ENCODE measurements at places on chromosomes 2 and 18.

DNA sequence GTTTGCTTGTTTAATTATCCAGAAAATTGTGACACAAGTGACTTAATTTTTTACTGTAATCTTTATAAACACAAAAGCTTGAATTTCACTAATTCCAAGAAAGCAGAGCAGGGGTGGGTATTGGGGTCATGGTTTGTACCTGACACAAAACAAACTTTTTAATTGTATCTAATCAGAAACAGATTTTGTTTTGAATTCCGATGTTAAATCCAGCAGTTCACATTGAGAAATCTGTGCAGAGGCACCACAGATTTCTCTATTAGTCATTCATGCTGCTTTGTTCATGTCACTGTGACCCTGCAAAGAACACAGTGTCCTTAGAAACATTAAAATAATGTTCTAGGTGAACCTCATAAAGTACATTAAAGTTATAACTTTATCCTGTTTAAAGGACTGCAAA lies 443.4 kb downstream of the NYAP2 start:
- no peak for DNase-seq

GRCh38 chr2:3148716-3149115 lies 228.9 kb downstream of the EIPR1 start:
- no peak for DNase-seq

GRCh38 chr2:128615571-128615970 lies 296.9 kb upstream of the HS6ST1 start:
- no peak for DNase-seq

DNA sequence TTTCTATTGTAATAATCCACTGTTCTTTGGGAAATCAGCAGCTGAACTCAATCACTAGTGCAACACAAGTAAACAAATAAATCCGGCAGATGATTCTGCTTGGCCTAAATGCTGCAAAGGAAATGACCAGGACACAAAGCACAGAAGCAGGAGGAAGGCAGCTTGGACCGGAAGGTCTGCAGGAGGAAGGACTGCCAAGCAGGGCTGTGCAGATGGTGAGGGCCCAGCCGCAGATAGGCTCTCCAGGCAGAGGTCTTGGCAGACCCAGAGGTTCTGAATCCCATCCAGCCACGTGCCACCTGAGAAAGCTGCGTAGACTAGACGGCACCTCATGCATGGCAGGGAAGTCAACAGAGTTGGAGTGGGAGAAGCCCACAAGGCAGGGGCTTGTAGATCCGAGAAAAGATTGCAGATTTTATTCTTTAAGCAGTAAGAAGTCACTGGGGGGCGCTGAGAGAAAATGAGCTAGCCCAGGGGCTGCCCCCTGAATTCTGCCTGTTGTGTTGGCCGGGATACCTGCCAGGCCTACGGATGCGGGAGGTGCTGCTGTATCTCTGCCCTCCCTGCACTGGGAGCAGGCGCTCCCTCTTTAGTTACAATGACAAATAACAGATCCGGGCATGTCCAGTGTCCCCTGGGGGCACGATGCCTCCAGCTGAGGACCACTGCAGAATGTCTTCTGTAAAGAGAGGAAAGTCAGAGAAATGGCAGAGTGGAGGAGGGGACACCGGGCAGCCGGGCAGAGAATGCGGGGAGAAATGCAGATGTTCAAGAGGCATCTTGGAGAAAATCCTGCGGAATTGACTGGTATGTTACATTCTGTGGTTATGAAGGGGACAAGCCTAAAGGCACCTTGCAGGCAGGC lies 153.5 kb downstream of the PXDN start:
- no peak for DNase-seq

DNA sequence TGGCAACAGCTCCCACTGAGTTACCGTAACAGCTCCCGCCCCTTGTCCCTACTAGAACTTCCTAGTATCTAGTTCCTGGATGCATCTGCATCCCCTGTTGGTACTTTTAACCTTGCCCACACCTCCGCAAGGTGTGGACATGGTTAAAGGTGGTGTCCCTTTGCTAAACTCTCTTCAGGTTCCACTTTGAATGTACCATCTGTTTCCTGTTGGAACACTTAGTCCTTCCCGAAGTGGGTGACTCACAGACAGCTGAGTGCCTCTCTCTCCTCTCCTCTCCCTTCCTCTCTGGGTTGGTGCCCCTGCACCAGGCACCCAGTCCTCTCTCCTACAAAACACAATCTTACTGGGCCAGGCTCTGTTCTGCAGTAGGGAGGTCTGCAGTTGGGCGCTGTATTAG lies 19.6 kb upstream of the REL start:
- no peak for DNase-seq

DNA sequence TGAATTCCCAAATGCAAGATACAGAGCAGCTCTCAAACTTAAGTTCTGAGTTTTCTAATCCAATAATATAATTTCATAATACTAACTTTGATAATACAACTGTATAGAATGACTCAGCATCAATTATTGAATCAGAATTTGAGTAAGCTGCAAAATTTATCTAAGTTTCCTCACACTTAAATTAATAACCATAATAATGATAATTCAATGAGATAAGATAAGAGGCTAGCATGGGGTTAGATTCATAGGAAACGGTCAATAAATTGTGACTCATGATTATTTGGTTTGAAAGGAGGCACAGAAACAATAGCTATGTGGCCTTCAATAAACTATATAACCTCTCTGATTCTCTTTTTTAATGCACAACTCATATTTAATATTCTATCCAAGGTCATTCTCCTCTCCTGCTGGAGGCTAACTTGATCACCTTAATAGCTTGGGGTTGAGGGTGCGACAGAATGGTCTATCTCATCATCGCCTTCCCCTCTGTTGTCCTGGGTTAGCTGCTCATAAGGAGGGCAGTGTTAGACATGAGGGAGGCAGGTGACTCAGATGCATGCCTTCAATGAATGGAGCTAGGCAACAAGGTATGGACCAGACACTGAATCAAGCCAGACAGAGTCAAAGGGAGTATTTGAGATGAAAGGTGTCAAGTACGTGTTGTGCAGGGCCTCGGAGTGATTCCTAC lies 36.2 kb upstream of the BMP10 start:
- no peak for DNase-seq

- DNase-seq = no peak
Observed at GRCh38 chr2:186457908-186458307, 28.2 kb upstream of the ZC3H15 start.

DNA sequence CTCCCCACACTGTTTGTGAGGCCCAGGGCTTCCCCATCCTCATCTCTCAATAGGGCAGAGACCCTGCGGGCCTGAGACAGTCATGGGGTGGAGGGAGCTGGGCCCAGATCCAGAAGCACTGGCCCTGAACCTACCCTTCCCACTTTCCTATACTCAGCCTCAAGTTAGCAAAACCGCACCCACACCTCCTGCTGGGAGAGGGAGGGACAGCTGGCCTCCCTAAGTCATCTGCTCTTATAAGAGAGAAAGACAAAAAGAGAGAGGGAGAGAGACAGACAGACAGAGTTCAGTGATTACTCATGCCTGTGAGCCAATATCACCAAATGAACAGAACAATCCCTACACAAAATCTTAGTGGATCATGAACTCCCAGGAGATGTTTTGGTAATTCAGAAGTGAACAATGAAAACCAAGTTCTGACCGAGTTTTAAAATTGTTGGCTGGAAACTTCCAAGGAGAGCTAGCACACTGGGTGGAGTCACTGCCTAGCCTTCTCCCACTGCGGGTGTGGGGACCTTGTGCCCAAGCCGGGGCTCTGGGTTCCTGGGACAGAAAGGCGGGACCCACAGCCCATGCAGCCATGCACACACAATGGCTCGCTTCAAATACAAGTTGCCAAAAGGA lies 130.5 kb downstream of the PXDN start:
- no peak for DNase-seq

DNA sequence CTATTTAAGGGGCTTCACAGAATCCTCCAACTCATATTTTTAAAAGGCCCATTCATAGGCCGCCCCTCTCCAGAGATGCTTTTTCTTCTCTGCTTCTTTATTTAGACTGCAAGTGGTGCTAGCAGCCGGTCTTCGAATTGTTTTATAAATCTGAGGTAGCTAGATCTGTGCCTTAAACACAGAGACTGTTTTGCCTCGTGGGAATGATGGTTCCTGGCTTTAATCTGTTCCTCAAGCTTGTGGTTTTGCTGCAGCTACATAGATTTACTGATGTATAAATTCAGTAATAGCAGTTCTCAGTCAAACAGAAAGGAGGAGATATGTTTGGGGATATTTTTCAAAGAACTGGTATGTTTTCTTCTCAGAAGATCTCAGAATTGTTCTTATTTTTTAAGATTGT lies 45.3 kb downstream of the TNFRSF11A start:
- no peak for DNase-seq

GRCh38 chr2:178804791-178805190 lies 2.4 kb downstream of the TTN start:
- no peak for DNase-seq

DNA sequence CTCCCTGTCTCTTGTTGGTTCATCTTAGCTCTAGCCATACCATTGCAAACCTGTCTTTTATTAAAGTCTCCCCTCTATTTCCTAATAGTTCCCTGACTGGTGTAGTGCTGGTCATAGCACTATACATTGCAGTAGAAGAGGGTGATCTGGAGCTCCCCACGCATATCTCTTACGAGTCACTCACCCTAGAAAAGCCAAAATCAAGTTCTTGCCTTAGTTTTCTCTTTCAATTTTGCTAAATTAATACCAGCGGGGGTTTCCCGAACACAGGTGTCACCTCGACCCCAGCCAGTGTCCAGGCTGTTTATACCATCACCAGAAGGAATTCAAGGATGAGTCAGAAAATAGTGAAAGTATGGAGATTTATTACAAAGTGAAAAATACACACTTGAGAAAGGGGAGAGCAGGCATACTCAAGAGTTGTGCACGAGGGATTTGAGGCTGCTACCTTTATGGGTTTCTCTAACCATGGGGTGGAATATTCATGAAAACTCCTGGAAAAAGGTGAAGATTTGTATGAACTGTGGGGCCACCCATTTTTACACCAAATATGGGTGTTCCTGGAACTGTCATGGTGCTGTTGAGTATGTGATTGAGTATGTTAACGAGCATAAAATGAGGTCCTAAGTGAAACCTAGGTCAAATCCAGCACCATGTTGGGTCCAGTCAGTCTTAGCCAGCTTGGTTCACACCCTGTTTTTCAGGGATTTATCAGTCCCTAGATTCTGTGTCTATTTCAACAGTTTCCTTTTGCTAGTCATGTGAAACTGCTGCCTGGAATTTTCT lies 20.2 kb downstream of the PROKR1 start:
- DNase-seq = no peak

DNA sequence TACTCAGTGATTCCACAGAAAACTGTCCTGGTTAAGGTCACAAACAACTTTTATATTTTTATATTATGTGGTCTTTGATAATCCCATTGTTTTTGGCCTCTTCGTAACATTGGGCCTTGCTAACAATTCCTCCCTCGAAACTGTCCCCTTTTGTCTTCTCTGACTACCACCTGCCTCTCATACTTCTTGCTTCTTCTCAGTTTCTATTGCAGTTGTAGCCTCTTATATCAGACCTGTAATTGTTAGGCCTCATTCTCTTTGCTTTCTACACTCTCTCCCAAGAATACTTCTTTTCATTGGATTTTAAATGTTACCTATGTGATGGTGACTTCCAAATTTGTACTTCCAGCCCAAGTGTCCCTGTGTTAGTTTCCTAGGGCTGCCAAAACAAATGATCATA lies 44.7 kb downstream of the MC4R start:
- DNase-seq = no peak

GRCh38 chr2:153394686-153395085 lies 83.9 kb downstream of the RPRM start:
- no peak for DNase-seq

- DNase-seq = no peak
Observed at GRCh38 chr2:205323929-205324328, 358.4 kb upstream of the NRP2 start.

DNA sequence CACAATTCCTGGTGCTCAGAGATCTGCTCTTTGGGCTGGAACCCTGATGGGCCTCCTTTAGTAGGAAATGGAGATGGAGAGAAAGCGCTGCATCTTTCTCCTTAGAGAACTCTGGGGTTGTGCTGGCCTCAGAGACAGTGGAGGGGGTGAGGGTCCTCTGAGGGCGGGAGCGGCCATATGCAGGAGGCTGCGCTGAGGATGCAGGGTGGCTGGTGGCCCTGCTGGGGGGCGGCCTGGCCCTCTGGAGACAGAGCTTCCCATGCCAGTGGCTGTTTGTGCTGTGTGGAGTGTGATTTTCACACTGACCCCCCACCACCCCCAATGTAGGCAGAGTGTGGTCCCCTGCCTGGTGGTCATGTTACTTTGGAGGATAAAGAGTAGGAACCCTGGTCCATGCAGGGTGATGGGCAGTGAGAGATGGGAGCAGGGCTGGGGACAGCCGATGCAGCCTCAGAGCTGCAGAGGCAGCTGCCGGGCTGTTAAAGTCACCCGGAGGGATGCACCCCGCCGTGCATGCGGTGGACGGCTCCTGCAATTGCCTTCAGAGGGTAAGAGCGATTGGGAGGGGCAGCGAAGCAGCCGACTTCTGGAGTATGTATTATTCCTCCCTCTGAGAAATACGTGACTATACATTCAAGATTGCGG lies 194.6 kb downstream of the FAM210A start:
- DNase-seq = no peak

- no peak for DNase-seq
Observed at GRCh38 chr2:144711630-144712549, 192.0 kb upstream of the ZEB2 start.

DNA sequence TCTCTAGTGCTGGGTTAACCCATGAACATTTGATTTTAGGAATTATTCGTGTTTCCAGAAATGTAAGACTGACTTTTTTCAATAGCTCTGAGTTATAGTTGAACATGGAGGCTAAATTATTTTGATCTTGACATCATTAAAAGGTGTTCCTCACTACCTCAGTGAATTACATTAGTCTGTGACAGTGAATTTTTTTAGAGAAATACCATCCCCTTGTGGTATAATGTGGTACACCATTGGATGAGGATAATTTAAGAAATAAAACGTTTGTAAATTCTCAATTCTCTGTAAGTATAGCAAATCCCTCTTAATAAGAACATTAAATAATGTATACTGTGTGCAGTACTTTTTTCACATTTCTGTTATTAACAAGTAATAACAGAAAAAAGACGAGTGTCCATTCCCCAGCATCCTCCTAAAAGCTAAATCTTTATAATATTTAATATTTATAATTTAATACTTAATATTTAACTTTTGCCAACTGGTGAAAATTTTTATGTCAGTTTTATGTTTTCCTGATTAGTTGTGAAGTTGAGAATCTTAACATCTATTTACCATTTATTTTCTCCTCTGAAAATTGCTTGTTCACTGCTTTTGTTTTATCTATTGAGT lies 70.3 kb upstream of the CWC22 start:
- DNase-seq = no peak

DNA sequence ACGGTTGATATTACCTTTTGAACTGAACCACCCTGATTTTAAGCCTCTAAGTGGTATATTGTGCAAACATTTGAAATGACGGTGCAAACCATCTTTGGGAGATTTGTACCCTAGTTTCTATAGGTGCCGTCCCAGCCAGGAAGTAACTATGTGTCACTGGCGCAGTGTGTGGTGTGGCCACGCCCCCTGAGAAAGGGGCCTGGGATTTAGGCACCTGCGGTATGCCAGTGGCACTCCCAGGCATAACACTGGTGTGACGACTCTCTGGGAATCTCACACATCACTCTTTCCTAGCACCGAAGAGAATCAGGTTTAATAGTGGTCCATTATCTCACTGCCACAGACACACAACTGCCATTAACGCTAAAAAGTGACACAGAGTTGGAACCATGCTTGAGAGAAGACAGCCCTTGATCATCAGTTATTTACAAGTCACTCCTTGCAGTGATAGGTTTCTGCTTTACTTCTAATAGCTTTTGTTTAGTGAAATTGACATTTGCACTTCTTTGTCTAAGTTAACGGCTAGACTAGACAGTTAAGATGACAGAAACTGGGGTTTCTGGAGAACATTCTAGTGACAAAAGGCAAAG lies 11.1 kb downstream of the AQP4 start:
- DNase-seq = no peak

- no peak for DNase-seq
Observed at GRCh38 chr2:145601361-145601925, 1081.5 kb upstream of the ZEB2 start.
